Endodermal cell (in vitro differentiated cells): ENCODE measurements at places on chromosomes 12 and 14. TPM values are rescaled to one million over a fixed set of nuclear protein-coding genes. Genes with fewer than 3 reads are reported as not detected.

The TSPAN8 gene
- 0.78 to 1.0 TPM (median 0.87 TPM) in 3 replicates for total RNA-seq

The MDGA2 gene
- 8.3 and 8.8 TPM in 2 replicates for total RNA-seq

The FAM186B gene
- 0.22 to 0.57 TPM in 2 of 3 replicates, not detected in the other for total RNA-seq

The MEG3 gene
- 5.0 and 5.3 TPM in 2 replicates for total RNA-seq

- DNase-seq: no peak
These were observed 341 bp downstream of the ZNF10 start for GRCh38 chr12:133130808-133131128.

DNA sequence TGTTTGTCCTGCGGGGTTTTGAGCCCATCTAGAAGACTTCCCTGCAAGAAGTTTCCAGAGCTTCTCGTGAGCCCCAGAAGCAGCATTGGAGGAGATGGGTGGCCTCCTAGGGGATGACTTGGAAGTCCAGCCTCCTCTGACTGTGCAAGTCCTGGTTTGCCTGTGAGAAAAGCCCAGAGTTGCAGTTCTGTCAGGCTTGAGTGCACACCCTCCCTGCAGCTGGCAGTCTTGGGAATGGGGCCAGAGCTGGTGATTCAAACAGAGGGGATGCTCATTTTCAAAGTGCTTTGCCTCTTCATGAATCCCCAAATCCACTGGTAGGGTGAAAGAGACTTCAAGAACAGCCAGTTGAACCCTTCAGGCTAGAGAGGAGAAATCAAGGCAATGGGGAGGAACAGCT lies 3.9 kb upstream of the PPP1R1A start:
- DNase-seq: no peak

- DNase-seq: no peak
These were observed 327.2 kb downstream of the RAD51B start for GRCh38 chr14:68146818-68147217.

- DNase-seq: peak; percentile 63
These were observed 125.1 kb upstream of the TBX3 start for GRCh38 chr12:114809097-114809496.

DNA sequence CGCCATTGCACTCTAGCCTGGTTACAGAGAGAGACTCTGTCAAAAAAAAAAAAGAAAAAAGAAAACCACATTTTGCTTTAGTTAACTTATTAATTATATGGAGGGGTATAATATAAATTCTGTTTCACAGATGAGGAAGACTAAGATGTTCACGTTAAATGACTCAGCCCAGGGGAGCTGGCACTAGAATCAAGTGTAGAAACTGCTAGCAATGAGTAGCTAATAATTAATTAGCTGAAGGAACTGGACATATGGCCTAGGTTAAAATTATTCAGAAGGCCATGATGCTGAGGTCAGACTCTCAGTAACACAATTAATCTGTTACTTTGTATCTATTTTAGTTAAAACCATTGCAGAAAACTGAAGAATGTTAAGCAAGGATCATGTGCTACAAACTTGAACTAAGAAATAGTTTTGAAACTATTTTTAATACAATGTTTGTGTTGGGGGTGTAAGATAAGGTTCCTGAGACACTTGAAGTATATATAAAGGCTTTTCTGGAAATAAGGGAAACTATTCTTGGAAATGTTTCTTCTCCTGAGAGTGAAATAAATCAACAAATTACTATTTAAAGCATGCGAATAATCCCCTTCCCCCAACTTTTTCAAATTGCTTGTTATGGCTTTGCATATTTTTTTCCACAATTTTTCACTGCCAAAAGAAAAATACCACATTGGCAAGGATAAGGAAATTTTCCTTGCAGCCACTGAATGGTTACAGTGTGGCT lies 589.3 kb downstream of the SOX5 start:
- DNase-seq: no peak

DNA sequence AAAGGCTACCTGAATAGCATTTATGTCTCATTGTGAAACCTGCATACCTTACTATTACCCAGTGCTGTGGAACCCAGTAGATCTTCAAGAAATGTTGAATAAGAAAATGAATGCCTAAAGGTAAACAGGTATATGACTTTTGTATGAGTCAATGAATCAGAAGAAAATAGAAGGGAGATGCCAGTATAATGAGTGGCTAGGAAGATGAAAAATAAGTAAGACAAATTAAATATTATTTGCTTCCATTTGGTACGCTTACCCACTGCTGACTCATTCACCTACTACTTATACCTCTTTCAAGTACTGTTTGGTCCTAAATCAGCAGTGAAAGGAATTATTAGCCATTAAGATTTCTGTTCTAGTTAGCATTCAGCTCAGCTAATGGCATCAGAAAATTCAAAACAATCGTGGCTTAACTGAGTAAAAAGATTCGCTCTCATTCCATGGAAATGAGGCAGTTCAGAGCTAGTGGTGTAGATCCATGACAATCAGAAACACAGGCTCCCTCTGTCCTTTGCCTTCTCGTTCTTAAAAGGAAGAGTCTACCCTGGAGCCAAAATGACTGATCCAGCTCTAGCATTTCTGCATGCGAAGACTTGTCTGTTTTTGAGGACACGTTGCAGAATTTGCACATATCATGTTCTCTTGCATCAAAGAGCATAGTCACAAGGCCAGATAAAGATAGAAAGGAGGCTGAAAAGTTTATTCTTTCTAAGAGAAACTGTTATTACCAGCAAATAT lies 705.8 kb upstream of the USP15 start:
- no peak for DNase-seq

DNA sequence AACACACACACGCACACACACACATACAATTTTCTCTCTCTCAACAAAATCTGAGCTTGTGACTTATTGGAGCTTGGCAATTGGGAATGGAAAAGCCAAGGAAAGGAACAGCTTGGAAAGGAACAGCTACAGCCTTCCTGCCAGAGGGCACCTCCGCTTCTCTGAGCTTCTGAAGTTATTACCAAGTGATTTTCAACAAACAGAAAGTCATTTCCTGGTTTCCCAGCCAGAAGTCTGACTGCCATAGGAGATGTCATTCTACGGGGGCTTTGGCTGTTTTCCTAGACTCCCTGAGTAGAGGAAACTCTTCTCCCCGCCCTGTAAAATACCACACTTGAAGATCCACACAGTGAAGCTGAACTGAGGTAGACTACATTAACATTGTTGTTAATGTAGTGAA lies 198.3 kb downstream of the CFAP54 start:
- no peak for DNase-seq

DNA sequence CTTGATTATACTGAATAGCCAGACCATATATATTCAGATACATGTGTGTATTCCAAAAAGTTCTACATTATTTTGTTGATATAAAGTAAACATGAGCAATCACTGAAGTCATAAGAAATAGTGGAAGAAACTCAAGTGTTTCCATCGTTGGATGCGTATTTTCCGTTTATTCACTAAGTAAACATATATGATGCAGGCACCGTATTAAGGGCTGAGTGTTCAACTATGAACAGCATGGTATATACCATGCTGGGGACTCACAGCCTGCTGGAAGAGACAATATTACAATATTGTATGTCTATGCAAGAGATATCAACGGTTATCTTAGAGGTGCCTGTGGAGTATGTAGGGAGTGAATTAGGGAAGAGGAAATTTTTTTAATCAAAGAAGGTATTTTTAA lies 1.2 kb downstream of the PYROXD1 start:
- DNase-seq: no peak

DNA sequence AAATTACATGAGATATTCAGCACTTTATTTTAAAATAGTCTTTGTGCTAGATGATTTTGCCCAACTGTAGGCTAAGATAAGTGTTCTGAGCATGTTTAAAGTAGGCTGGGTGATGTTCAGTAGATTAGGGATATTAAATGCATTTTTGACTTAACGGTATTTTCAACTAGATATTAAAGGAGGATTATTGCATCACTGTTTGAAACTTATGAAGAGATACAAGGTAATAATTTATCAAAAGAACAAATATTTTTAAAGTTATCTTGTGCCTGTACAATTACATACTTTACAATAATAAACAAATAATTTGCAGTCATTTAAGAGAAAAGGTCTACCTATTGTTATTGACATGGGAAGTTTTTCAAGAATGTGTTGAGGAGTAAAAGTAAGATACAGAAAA lies 368.6 kb upstream of the DCN start:
- DNase-seq: no peak

DNA sequence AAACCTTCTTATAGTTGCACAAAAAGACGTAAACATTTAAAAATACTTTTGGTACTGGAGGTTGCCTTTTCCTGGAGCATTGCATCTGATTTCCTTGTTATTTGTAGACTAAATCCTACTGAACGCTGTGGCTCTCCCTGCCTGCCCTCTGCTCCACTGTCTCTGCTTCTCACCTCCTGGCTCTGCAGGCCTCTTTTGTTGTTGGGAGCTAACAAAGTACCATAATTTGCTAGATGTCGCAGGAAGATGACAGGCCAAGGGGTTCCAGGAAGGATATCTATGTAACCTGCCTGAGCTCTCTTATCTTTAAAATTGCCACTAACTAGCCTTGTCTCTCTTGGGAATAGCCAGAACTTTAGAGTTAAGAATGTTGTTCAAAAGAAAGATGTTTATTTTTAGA lies 21.4 kb downstream of the SYNE2 start:
- DNase-seq: no peak

GRCh38 chr14:22986508-22987054 lies 4.2 kb upstream of the AJUBA start:
- peak; percentile 96 for DNase-seq

GRCh38 chr12:2641207-2641606 lies 153.6 kb upstream of the FKBP4 start:
- DNase-seq: peak; percentile 93

DNA sequence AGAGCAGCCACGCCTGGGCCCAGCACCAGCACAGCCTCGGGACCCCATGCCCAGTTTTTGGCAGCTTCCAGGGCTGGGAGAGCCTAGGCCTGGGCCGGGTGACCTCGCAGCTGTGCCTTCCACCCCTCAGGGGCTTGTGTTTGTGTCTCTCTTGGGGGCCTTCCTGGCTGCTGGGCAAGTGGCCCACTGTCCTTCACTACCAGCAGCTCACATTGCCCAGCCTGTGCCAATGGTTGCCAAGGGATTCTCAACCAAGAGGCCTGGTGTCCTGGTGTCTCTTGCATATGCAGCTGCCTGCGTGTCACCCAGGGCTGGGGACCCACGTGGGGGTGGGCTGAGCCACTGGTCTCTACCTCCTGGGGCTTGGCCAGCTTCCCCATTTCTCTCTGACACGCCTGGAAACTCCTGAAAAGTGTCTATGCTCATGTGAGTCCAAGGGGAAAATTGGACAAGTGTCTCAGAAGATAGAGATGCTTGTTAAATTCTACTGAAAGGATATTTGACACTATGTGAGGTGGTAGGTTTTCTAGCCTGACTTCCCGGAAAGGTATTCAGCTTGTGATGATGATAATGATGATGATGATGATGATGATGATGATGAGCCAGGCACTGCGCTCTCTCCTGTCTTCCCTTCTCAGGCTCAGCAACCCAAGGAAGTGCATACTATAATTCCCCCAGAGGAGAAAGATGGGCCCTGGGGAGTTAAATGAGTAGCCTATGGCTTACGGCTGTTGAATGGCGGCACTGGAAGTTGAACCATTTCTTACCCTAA lies 48.8 kb upstream of the ESRRB start:
- no peak for DNase-seq

DNA sequence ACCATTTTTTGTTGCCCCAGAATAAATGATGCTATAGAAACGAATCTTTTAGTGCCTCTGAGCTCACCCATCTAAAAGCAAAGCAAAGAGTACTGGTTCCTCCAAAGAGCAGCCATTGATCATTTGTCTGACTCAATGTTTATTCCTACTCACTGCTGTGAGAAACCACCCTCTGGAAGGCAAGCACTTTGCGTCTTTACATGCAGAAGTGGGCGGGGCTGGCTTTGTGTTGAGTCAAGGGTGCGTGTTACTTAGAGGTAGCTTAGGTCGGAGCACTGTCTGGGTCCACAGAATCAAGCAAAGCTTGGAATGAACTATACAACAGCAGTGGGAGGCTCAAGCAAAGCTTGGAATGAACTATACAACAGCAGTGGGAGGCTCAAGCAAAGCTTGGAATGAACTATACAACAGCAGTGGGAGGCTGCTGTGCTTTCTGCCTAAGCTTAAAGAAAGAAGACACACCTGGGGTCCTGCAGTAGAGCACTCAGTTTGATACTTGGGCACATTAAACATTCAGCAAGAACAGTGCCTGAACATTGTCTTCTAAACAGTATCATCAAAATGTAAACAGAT lies 77.2 kb upstream of the PRICKLE1 start:
- peak; percentile 73 for DNase-seq

DNA sequence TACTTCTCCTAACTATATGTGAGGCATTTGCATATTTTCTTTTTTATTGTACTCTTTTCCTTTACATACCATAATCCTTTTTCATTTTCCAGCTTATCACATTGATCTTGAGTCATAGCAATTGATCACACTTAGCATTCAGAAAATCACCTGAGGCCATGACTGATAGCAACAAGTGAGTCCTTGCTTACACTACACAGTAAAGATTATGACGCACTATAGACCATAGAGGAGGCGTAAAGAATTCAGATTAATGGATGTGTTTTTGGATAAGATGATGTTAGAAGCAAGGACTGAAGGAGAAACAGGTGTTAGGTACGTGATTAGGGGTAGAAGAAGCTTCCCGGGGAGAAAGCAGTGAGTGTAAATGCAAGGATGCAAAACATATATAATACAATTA lies 637.7 kb downstream of the ETNK1 start:
- no peak for DNase-seq
